ENCODE measurements at places on chromosomes 2 and 18.

- no peak for DNase-seq
Measured at GRCh38 chr2:165406173-165406572, 63.3 kb upstream of the CSRNP3 start.

- no peak for DNase-seq
Measured at GRCh38 chr2:183993052-183993451, 605.3 kb upstream of the ZNF804A start.

DNA sequence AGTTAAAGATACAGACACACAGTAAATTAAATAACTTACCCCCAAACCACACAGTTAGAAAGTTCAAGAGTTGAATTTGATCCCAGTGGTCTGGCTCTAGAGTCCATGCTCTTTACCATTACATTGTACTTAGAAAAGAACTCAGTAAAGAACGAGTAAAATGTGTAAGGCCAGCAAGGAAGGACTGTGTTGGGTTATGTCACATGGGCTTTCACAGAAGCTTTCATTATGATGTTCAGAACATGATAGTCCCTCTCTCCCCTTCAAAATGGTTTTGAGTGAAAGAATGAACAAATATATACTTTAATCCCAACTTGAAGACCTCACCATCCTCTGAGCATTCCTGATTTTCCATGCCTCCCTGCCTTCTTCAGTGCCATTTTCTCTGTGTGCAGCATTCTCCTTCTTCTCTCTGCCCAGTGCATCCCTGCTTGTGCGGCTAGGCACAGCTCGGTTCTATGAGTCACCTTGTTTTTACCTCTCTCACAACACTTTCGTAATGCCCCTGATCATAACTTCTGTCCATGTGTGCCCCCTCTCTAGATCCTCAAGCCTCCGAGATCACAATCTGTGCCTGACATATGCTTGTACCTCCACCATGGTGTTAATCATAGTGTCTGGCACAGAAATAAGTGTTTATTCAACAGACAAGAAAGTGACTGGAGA lies 22.0 kb downstream of the RASGRP3 start:
- DNase-seq = no peak

GRCh38 chr2:42843611-42844010 lies 51.2 kb upstream of the HAAO start:
- no peak for DNase-seq

GRCh38 chr18:77118256-77119090 lies 14.1 kb downstream of the MBP start:
- DNase-seq = no peak

GRCh38 chr18:22872900-22873537 lies 60.1 kb upstream of the RBBP8 start:
- no peak for DNase-seq

DNA sequence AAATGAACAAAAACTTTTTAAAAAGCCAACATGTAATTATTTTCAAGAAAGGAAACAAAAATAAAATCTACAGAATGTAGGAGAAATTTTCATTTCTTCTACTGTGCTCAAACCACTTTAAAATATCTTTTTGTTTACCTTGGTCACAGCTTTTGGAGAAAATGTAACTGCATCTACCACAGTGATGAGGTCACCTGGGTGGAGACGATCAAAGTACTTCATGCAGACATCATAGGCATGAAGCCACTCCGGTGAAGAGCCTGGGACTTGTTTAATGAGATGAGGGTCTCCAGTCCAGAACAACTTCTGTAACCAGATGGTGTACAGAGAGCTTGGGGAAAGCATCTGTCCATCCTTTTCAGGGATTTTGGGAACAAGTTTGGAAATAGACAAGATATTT lies 285.8 kb downstream of the NBAS start:
- no peak for DNase-seq

DNA sequence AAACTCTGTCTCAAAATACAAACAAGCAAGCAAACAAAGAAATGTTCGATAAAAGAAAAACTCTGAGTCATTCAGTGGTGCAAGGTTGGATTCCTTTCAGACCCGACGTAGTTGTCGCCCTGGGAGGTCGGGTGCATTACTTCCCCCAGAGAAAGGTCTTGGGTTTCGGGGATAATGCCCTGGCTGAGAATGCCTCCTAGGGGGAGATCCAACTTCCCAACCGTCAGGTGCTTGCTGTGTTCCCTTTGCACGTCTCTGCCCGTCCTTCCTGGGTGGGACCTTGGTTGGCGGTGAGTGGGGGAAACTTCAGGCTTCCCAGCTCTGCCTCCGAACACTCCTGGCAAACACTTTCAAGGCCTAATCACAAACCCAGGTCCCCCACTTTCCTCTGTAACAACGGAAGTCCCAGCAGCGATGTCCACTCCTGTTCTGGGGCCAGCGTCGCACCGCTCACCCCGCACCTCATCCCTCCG lies 609 bp downstream of the TPGS2 start:
- no peak for DNase-seq

GRCh38 chr2:171835386-171835785 lies 58.7 kb downstream of the SLC25A12 start:
- no peak for DNase-seq

DNA sequence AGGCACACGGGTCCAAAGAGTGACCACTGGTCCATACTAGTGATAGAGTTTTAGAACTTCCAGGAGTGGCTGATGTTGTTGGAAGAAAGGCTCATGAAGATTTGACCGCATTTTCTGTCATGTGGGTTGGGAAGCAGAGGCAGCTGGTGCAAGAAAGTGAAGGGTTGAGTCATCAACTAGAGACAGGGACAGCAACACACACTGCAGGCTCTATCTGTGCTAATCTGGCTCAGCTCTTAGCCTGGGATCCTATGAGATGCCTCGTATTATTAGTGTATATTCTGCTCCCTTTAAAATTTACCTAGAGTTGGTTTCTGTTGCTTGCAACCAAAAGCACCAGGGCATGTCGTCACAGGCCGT lies 2.5 kb upstream of the SH3RF3 start:
- peak; percentile 61 for DNase-seq

GRCh38 chr2:128008074-128008672 lies 19.7 kb downstream of the SAP130 start:
- no peak for DNase-seq

DNA sequence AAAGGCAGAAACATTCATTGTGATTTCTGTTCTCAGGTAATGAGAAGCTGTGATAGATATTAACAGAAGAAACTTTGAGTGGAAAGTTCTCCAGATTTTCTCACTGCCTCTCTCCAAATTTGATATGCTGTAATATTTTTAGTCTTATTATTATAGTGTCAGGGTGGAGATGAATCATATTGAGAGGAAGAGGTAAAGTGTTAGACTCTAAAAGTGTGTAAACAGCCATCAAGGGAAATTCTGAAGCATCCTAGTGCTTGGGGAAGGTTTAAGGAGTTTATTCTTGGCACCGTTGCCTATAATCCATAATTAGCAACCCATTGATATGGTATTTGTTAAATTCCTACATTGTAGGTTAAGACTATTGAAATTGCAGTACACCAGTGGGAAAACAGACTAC lies 104.7 kb upstream of the NABP1 start:
- no peak for DNase-seq

GRCh38 chr2:44707945-44708660 lies 233.4 kb upstream of the SIX3 start:
- DNase-seq = no peak

DNA sequence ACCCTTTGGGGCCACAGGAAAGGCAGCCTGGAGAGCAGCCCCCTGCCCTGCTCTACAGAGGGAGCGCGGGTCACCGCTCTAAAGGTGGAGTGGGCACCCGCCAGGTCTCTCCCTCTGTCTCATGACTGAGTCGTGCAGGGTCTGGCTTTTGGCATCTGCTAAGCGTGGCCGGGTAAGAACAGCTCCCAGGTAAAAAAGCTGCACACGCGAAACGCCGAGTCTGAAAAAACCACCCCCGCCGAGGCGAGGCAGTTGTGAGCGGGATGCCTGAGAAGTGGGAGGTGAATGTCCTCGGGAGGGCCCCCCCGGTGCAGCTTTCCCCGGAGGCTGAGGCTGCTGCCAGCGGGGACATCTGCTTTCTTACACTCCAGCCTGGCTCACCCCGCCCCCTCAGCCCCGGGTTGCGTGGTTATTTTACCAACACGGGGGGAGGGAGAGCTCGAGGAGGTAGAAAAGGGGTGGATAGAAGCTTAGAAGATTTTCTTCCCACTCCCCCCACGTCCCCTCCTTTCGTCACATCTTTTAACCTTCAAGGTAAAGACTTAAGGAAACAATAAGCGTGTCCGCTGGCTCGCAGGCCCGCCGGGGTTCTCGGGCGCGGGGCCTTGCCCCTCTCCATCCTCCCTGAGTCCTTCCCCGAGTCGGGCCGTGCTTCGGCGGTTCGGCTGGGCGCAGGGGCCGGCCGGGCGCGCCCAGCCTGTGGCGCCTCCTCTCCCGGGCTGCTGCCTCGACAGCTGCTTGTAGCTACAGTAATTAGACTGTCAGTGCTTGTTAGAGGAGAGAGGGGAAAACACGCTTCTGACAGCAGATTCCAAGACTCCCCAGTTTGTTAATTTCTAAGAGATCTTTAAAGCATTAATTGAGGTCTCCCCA lies 70.6 kb upstream of the PSMD14 start:
- no peak for DNase-seq

GRCh38 chr2:210169516-210170195 lies 1.6 kb downstream of the KANSL1L start:
- peak; percentile 11 for DNase-seq

DNA sequence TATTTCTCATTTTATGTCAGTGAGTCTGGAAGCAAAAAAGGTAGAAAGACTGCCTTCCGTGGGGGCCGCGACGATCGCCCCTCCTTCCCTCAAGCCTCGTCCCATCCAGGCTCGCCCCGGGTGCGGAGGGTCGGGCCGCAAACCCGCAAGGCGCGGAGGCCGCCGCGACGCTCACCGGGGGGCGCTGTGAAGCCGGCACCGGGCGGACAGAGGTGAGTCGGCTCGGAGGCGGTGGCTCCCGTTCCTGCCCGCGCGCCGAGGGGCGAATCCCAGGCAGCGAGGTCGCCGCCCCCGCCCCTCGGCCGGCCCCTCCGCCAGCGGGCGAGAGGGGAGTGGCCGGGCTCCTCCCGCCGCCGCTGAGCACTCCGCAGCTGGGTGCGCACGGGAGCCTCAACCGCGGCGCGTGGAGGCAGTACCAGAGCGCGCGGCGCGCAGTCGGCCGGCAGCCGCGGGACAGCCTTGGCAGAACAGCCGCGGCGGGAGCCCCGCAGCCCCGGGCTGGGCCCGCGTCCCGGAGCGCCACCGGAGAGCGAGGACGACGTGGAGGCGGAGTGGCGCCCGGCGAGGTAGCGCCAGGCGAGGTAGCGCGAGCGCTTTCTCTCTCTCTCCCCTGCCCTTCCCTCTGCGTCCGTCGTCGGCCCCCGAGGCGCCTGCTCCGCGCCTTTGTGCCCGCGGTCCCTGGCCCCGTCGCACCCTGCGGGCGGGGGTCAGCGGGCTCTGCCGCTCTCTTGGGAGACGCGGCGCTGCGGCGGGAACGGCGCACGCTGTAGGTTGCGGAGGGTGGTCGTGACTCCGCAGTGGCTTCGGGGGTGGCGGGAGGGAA lies at the start of gene MYO1B:
TSS of gene MYO1B (plus strand) at position 359 of the 823 bp plus-strand sequence. CDS start 31,492 bp downstream, outside the sequence.
- DNase-seq = no peak

- DNase-seq = no peak
Measured at GRCh38 chr2:206452242-206452641, 8.9 kb downstream of the ADAM23 start.

DNA sequence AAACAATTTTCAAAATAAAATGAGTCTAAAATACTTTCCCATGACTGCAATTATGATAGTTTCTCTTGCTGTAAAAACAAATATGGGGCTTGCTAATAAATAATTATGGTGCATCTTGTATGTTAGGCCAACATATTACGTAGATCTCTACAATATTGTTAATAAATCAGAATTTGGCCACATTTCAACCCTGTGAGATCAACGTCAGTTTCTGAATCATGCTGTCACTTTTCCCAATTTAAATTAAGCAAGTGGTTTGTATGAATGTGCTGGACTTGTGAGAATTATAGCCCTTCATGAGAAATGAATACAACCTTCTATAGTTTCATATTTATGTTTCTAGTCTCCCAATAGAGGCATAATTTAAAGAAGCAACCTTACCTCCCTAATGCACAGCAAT lies 808.9 kb downstream of the SUCLG1 start:
- no peak for DNase-seq
